ENCODE measurements at places on chromosomes 16 and 17.
A peak's percentile ranks its signal among the peaks of the same experiment; 100 is the strongest.

DNA sequence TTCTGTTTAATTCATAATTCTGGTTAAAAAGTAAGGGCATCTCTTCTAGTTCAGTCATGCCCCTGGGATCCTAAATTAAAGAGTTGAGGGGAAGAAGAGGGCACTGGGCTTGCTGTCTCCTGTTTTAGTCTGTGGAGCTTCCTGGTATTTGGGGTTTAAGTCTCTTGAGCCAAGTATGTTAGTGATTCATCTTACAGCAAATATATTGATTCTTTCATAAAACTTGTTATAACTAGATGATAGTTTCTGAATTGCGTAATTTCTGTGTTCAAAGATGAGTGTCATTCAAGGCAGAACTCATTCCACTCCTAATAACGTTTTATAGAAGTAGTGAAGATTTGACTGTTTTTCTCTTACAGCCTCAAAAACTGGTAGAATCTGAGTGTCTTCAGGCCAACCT, 1.7 kb downstream of the TXNDC17 start:
- DNase-seq: no peak

DNA sequence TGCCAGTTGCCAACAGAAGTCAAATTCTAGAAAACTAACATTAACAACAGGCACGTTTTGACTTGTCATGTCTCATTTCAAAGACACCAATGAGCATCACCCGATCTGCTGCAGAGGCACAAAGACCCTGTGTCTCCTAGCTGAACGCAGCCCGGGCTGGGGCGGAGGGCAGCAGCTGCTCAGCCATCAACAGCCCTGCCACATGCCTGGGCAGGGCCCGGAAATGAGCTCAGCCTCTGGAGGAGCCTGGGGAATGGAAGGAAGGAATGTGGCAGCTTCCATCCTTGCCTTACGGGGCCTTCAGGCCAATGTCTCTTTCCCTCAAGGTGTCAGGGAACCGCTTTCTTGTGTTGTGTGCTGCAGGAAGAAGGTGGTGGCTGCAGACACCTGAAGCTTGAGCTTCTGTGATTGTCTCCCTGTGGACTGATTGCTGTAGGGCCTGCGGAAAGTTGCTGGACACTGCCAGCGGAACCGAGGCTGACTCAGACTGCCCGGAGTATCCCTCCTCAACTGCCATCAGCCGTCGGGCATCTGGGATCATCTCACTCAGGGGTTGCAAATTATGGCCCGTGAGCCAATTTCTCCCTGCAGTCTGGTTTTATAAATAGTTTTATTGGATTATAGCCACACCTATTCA, 7.3 kb downstream of the CDH13 start:
- DNase-seq: no peak

- no peak for DNase-seq
Observed at GRCh38 chr17:35068249-35068648, 4.7 kb upstream of the RFFL start.

DNA sequence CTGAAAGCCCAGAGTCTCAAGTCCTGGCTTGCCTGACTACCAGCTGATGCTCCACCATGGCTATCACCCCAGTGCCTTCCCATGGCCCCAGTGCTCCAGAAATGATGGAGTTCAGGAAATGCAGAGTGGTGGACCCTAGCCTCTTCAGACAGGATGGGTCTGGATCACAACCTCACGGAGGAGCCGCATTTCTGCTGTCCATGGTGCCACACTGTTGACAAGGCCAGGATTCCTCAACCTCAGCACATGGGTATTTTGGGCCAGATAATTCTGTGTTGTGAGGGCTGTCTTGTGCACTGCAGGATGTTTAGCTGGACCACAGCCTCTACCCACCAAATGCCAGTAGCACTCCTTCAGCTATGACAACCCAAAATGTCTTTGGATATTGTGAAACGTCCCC, 6.7 kb upstream of the CRHR1 start:
- no peak for DNase-seq

DNA sequence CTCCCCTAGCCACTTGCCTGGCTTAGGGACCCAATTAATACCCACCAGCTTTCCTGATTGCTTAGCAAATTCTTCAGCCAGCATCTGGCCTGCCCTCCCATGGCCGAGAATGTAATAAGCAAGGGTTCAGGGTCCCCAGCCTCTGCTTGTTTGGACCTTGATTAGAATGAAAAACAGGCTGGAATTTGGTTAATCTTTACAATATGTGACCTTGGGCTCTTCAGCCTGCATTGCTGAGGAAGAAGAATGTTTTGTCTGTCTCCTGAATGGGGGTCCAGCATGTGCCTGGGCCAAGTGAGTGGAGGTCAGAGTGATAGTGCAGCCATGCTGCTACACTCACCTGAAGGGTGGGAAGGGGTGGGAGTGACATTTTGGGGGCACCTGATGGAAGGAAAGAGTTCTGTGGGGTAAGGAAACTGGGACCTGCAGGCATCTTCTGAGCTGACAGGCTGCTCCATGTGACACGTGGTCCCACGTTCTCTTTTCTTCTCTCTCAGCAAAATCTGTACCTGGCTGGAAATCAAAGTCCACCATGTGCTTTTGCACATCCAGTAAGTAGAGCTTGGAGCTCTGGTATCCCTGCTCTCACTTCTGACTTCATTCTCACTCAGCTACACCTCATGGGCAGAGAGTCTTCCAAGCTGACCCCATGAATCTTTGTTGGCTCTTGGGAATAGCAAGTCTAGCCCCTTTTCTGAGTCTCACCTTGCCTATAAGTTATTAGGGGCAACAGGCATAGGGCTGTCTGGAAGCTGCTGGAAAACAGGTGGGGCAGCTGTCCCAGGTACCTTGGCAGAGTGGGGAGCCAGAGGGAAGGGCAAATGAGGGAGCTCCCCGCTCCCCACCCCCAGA, 5.3 kb downstream of the TMEM106A start:
- DNase-seq: no peak

GRCh38 chr17:78214706-78215061, 631 bp downstream of the BIRC5 start:
- no peak for DNase-seq

DNA sequence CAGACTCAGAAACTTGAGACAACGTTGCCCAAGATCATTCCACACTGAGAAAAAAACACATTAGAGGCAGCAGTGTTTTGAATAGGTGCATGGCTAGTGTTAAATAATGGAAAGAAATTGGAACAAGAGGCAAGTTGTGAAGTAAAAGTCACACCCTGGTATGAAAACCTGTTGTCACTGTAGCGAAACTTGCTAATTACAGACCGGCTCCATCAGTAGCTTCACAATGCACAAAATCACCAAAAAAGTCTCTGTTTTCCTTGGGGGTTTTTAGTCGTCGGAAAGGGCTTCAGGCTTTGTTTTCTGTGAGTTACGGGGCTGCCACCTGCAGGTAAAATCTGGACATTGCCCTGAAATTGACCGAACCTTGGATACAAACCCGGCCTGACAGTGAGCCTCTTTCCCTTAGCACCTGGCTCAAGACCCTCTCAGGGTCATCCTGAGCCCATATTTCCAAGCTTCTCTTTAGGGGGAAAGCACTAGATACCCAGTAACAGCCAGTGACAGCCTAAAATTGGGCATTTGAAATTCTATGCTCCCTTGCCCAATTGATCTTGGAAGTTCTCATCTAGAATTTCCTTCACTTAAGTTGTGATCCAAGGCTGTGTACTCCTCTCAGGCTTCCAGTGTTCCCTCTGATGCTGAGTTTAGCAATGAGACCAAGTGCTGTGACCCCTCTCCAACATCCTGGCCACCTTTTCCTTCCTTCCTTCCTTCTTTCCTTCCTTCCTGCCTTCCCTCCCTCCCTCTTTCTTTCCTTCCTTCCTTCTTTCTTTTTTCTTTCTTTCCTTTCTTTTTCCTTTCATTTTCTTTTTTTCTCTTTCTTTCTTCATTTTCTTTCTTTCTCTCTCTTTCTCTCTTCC, 7.2 kb upstream of the GRB2 start:
- peak; percentile 27 for DNase-seq

DNA sequence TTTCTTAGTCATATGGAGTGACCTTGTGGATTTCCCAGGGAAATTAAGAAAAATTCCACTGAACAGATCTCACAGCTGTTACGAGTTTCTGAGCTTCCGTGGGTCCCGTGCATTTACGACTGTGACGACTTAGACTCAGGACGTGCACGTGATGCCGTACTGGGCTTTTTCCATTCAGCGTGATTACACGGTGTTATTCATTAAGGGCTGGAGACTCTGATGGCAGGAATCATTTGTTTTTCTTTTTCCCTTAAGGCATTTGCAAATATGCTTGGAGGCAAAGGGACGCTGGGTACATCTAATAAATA, 57.2 kb downstream of the TBC1D16 start:
- DNase-seq: no peak

DNA sequence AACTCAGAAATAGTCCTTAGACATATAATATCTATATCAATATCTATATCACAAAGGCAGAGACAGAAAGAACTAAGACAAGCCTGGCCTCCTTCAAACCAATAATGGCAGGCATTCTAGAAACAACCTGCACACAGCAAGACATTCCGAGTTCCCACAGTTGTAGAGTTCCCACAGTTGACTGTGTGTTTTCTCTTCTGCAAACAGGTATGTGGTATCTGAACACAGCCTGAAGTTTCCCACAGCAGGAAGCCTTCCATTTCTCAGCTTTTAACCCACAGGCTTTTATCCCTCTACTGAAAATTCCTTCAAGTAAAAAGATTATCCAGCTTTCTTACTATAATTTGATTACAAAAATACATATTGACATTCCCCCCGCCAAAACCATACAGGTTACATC, 73.9 kb downstream of the ZZEF1 start:
- DNase-seq: no peak

DNA sequence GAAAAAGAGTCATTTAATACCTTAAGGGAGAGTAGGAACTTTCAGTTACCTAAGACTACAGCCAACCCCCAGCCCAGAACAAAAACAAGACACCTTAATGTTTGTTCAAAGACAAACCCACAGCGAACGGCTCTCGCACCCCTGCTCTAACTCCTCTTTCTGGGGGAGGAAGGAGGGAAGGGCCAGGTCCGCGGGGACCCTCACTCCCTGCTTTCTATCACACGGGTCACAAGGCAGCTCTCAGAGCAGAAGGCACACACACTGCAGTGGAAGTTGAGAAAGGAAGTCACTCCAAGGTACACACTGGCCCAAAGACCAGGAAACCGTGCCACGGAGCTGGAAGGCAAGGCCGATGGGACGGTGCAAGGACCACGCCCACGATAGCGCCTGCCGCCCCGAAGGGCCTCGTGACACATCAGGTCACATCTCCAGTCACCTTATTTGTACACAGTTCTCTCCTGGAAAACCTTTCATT, 10.0 kb downstream of the LITAFD start:
- DNase-seq: no peak

DNA sequence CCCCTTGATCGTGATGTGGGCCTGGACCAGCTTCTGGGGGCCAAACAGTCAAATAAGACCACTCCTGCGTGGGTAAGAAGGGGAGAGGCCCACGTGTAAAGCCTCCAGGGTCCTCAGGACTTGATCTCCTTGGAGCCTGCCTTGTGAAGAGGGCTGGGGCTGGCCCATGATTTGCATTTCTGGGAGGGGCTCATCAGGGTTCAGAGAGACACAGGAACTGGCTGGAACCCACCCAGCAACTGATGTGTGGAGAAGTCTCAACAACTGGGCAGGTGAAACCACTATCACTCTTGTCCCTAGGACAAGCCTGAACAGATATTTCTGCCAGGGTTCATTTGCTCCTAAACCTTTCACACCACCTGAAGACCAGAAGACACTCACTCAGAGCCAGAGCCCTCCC, 214.7 kb downstream of the ZNF423 start:
- no peak for DNase-seq

DNA sequence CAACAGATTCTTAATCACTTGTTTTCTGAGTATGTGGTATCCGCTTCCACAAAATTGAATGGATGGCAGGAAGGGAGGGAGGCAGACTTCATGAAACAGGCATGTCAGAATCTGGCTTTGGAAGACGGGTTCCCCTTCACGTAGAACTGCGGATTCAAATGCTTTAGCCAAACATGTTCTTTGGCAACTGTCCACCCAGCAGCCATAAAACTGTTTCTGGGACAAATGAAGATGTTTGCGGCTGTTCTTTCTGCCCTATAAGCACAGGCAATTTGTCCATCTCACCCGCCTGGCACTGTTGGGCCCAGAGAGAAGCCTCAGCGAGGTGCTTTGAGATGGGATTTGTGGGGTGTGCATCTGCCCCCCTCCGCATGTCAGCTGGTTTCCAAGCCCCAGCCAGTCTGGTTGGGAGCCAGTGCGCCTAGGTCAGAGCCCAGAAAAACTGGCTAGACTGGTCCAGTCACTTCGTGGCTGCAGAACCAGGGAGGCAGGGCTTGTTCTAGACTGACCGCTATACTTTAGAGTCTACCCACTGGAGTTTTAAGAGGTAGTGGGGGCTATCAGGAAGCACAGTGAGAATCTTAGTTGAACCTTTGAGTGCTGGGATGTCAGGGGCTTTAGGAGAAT, 6.3 kb downstream of the CRHR1 start:
- DNase-seq: peak; percentile 50

GRCh38 chr17:57727630-57728175, 17.4 kb downstream of the CCDC182 start:
- DNase-seq: no peak

DNA sequence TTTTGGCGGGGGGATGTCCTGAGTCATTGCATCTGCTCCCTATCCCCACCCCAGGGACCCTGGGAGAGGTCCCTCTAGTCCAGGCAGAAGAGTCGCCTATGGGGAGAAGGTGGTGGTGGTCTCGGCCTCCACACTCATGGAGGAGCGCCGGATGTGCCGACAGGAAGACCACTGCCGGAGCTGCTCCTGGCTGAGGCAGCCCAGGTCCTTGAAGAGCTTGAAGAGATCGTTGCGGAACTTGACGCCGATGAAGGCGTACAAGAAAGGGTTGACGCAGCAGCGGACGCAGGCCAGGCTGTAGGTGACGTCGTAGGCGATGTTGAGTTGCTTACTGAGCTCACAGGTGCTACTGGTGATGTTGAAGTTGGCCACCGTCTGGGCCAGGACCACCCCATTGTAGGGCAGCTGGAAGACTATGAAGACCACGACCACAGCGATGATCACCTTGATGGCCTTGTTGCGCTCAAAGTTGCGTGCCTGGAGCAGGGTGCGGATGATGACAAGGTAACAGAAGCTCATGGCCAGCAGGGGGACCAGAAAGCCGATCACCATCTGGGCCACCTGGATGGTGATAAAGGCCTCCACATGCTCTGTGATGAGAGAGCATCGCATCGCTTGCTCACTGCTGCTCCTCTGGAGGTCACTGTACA, 10.5 kb downstream of the CCR7 start:
- no peak for DNase-seq

- DNase-seq: no peak
Observed at GRCh38 chr16:35480361-35480760, 2020.9 kb downstream of the TP53TG3F start.

- no peak for DNase-seq
Observed at GRCh38 chr16:30747331-30747730, 894 bp upstream of the PHKG2 start.

Measured in DMS79 (cell line).